GOT3 (cell line): ENCODE measurements at places on chromosomes 1 and 21.

- no peak for DNase-seq
These were observed 16.0 kb downstream of the C21orf58 start for GRCh38 chr21:46307625-46308024.

- no peak for DNase-seq
These were observed 769 bp upstream of the ADAMTS4 start for GRCh38 chr1:161199506-161200139.

- no peak for DNase-seq
These were observed 8.3 kb upstream of the LGALS8 start for GRCh38 chr1:236515443-236515958.

- no peak for DNase-seq
These were observed 126.1 kb upstream of the CACHD1 start for GRCh38 chr1:64343823-64344190.

DNA sequence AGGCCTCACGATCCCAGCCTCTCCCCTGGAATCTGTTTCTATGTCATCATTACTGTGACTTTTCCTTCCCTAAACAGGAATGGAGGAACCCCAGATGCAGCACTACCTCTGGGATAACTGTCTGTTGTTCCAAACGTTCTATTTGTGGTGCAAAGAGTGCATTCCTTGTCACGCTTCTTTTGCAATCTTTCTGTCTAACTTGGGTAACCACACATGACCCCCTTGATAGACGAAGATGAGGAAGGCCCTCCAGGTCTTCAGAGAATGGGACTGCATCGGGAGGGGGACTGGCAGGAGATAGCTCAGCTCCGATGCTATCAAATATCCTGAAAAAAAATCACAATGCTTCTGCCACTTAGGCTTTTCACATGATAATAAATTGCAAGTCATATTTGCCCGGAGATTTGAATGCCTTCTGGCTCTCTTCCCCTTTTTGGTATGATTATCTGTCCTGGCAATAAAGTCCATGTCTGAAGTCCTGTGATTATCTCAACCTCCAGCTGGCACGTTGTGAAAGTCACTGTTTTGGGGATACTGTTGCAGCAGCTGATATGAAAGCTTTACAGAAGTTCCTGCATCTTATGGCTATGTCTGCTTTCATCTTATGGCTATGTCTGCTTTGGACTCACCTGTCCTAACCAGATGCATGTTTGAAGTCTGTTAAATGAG is 148.7 kb upstream of the LMO4 start:
- no peak for DNase-seq

DNA sequence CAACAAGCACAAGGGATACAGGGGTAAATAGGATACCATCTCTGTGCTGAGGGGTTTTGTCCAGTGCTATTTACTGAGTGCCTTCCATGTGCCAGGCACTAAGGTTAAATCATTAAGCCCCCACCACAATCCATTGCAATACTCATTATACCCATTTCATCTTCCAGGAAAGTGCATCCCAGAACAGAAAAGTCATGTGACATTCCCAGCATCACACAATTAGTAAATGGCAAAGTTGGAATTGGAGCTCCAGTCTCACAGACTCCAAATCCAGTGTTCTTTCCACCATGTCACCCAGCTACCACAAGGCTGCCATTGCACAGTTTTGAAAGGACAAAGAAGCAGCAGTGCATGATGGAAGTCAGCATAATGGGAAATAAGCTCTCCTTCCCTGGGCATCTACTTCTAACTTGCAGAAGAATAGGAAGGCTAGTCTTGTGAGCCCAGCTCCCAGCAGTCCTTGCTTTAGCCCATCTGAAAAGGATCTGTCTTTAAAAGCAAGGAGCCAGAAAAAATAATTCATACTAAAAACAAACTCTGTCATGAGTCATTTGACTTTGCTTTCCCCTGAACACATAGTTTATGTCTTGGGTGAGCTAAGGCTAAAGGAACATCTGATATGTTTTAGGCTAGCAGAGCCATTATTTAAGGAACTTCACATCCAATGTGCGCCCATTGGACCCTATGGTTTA is 111.4 kb upstream of the HOOK1 start:
- no peak for DNase-seq

GRCh38 chr1:3012456-3013291 is 8.6 kb upstream of the ACTRT2 start:
- DNase-seq = no peak

- no peak for DNase-seq
These were observed 2.7 kb downstream of the ZBTB7B start for GRCh38 chr1:155005076-155006011.

GRCh38 chr1:227883073-227883520 is 64.6 kb downstream of the WNT9A start:
- no peak for DNase-seq

GRCh38 chr1:242240077-242240476 is 241.2 kb upstream of the MAP1LC3C start:
- DNase-seq = no peak

DNA sequence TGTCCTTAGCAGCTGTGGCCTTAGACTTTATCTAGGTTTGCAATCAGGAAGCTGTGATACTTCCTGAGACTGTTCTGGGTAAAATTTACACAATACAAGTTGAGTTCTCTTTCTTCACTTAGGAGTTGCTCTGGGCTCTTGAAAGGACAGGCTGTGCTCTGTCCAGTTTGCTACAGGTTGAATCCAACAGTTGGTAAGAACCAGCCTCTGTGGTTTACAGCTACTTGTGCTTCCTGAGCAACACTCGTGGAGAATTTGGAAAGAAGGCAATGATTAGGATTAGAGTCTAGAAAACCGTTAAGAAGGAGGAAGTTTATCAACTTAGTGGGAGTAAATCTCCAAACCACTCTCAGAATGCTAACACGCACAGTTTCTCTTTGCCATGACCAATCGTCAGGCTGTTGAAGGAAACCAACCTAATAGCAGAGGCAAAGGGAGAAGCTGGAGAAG is 26.8 kb downstream of the GFI1 start:
- DNase-seq = no peak

GRCh38 chr1:21594501-21594900 is 74.7 kb downstream of the RAP1GAP start:
- DNase-seq = no peak

- DNase-seq = no peak
These were observed 1.4 kb upstream of the MAN1C1 start for GRCh38 chr1:25615172-25615541.

GRCh38 chr1:103256490-103256889 is 148.2 kb upstream of the COL11A1 start:
- no peak for DNase-seq

DNA sequence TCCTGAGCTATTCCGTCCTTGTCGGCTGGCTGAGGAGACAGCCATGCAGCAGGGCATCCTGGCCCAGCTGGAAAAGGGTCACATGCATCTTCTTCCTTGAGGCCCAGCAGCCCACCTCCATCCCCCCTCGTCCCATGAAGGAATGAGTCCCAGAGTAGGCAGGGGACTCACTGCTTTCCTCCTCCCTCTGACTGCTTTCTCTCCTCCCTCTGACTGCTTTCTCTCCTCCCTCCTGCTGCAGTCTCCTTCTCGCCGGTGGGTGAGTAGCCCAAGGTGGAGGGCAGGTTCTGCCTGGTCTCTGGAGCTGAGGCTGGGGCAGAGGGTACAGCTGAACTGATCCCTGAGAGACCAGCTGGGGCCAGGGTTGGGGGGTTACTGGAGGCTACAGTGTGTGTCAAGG is 13.5 kb downstream of the NTRK1 start:
- no peak for DNase-seq

DNA sequence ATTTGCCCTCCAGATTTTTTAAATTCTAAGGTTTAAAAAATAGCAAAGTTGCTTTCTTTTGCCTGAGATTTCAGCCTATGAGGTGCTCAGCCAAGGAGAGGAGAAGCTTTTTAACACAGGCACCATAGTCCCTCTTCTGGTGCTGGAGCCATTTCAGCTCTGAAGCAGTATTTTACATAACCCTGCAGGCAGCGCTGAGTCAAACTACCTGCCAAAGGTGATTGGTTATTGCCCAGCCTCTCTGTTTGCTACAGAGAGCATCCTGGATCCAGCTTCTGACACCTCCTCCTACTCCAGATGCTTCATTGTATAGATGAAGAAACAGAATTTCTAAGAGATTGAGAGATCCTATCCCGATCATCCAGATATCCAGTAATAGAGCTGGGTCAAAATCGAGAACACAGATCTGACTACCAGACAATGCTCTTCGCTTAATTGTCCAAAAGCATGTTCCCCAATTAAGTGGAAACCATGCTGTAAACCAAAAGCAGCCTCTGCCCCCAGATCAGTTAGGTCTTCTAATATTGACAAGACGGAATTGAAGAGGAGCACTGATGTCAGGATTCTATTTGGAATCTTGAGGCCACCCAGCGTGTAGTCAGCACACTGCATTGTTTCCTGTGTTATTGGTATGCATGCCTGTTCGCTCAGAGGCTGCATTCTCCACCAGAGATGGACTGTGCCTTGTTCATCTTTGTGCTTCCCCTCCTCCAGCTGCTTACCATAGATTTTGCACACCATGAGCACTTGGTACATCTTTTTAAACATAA is 22.1 kb downstream of the RGS8 start:
- no peak for DNase-seq
